ENCODE measurements at places on chromosomes 1 and 21.

GRCh38 chr1:106600626-106601025 is 455.8 kb upstream of the PRMT6 start:
- DNase-seq = no peak

- DNase-seq = peak; percentile 20
Measured at GRCh38 chr1:34858901-34859445, 576 bp downstream of the SMIM12 start.

DNA sequence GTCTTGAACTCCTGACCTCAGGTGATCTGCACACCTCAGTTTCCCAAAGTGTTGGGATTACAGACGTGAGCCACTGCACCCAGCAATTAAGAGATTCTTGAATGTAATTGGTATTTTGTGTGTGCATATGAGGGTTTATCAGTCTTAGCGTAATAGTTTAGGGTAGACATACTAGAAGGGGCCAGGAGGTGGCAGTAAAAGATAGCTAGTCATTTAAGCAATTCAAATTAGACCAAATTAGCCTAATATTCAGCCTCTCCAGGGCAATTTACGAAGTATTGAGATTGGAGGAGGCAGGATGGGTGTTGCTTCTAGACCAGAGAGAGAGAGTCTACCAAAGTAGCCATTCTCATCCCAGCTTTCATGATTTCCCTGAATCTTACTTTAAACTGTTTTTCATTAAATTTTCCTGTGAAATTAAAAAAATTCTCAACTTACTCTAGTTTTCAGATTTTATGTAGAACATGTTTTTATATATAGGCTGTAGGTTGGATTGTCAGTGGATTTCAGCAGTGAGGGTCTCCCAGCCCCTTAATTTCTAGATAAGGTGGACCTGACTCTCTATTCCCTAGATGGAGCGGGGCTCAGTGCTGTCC is 119.7 kb downstream of the HHAT start:
- DNase-seq = no peak

DNA sequence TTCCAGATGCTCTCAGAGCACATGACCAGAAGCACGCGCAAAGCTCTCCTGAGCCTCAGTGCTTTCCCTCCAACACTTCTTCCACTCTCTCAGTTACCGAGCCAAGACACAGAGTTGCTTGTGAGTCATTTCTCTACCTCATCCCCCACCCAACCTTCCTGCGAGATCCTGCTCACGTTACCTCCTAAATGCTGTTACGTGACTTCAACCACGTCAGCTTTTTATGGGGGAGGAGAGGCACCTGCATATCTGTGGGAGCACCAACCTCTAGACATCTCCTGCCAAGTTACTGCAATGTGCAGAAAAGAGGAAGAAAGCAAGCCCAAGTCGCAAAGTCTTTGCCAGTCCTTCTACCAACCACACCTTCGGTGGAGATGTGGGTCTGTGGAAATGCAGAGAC is 27.2 kb upstream of the ERG start:
- no peak for DNase-seq

DNA sequence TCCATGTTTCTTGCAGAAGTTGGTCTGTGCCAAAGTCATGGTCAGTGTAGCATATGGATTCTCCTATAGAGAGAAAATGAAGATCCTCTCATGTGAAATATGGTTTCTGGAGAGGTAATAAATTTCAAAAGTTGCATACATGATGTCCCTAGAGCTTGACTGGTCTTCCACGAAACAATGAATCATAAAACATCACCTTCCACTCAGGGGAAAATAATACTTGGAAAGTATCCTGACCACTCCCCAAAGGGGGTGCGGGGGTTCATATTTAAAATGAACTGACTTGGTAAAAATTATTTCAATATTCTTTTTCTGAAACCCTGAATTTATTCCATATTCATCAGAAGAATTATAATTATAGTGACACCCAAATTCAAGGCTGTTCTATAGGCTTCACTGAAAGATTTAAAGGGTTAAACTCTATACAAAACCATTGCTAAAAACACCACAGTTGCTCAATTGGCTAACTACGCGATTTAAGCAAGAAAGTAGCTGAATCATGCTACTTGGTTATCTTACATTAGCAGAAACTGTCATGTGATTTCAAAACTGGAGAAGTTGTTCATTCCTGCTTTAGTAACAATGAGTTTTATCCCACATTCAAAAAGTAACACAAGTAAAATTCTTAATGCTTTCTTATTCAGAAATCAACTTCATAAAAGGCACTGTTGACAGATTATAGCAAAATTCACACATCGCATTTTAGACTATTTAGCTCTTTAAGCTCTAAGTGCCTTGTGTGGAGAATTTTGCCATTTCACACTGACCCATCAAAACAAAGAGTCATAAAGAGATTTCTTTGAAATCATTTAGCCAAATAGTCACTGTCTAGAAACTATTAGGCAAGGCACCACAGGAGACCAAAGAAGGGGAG is 5.3 kb downstream of the CREG1 start:
- no peak for DNase-seq

All from CD4-positive, alpha-beta T cell treated with Interleukin-15 for 1 hour (primary cell).